ENCODE measurements at places on chromosomes 3 and 15.

GRCh38 chr3:70256566-70256965 lies 55.9 kb downstream of the MDFIC2 start:
- DNase-seq: no peak

GRCh38 chr15:69479081-69479480 lies 26.5 kb downstream of the RPLP1 start:
- no peak for DNase-seq

- DNase-seq: peak; percentile 90
These were observed 154.1 kb upstream of the GOLIM4 start for GRCh38 chr3:168249550-168250414.

DNA sequence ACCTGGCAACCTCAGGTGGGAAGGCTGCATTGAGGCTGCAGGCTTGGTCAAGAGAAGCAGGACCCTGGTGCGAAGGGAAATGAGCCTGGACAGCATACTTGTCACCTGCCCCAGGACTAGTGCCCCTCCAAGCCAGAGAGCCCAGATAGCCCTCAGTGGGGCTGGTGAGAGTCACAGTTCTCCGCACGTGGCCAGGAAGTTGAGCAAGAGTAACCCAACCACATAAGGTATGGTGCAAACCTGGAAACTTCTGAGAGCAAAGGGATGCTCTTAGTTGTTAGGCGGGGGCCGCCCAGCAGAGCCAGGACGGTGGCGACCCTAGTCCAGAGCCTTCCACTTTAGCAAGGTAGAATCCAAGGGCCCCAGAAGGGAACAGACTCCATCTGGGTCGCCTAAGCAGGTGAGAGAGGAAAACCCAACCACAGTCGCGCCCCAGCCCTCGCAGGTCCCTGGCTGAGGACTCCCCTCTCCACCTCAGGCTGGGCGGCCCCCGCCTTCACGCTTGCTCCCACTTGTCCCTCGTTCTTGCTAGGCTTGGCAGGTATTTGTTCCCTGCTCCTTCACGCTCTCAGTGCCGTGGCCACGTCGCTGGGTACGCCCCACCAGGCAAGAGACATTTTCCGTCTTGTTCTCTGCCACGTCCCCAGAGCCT lies 1.1 kb upstream of the VPS18 start:
- DNase-seq: no peak

GRCh38 chr15:80531796-80532195 lies 127.6 kb downstream of the ARNT2 start:
- DNase-seq: no peak

DNA sequence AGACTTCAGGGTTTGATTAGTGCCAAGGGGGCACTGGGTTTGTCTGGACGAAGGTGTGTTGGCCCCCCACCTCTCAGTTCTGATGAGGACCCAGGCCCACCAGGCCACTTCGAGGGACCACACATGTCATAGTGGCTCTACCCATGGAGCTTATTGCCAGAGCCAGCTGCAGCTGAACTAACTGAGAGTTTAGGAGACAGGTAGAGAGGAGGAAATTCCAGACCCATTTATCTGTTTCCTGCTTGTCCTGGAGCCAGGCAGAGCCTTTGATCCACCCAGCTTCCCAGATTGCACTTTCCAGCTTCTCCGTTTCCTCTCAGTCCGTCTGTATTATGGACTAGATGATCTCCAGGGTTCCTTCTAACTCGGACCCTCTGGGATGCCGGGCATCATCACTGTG lies 20.9 kb downstream of the SLC24A1 start:
- no peak for DNase-seq

- no peak for DNase-seq
These were observed 29.1 kb downstream of the LOXL1 start for GRCh38 chr15:73955326-73955725.

- DNase-seq: no peak
These were observed 138.9 kb downstream of the ZIC4 start for GRCh38 chr3:147267434-147267833.

DNA sequence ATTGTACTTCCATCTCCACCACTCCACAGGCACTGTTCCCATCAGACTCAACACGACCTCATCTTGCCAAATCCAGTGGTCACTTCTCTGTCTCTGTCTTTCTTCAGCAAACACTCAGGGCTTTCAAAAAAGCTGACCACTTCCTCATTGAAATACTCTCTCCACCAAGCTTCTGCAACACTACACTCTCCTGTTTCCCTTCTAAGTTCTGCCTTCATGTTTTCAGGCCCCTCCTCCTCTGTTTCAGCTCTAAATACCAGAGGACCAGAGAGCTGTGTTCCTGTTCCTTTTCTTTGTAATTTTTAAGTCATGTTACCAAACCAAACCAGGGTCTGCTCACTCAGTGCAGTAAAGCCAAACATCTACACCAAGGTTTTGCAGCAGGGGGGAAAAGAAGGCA lies 33.8 kb upstream of the ACP3 start:
- peak; percentile 28 for DNase-seq

DNA sequence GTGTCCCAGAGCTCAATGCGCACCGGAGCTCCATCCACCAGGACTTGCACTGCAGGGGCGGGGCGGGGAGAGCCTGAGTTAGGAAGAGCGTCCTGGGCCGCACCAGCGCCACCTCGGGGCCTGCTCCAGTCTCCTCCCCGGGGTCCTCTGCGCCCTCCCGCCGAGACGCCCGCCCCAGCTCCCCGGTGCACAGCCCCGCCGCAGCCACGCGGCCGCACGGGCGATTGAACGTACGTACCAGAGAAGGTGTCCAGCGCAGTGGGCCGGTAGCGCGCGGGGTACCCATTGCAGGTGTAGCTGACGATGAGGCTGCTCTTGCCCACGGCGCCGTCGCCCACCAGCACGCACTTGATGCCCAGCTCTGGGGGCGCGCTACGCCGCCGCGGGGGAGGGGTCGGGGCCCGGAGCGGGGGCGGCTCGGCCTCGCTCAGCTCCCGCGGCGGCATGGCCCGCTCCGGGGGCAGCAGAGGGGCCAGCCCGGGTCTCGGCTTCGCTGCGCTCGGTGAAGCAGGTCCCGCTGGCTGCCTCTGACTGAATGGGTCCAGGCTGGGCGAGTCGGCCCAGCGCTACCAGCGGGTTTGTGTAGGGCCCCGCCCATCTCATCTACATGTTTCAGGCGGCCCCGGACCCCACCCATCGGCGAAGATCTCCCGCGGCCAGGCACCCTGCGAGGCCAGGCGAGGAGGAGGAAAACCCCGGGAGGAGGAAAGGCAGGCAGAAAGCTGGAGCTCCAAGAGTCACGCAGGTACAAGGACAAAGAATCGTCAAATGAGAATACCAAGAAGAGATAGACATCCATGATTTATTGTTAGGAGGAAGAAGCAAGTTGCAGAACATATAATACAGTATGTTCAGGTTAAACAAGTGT lies at the start of gene RHOV:
Gene RHOV, minus strand, starts transcription at position 541 of the 868 bp plus-strand sequence. Its CDS starts 95 bp downstream, at position 446.
- DNase-seq: peak; percentile 84

DNA sequence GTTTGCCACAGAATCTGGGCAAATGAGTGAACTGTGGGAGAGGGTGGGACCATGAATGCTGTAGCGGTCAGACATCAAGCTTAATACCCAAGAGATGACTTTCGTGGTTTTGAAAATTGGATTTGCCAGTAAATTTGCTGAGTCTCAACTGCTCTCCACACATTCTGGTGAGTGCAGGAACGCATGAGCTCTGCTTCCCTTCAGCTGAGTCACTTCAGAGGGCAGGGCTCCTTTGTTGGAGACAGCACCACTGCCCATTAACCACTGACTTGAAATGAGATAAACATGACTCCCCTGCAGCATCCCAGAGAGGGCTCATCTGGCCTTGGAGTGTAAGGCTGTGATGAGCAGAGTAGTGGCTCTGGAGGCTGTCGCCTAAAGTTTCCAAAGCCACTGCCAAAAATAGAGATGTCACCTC lies 22.6 kb downstream of the RARRES1 start:
- DNase-seq: no peak

DNA sequence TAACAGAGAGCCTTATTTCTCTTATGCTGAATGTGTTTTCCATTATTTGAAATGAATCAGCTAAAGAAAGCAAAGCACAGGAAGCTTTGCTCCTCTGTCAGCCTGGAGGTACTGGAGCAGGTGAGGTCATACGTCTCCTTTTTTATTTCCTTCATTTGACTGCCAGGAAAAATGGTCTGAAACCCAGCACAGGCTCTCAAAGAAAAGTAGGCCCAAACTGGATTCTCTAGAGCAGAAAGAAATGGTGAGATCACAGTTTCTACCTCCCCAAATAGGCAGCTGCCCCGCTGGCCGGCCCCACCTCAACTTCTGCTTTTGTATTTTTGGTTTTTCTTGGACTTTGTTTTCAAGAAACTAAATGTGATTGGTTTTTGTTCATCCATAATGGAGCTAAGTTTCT lies 95.1 kb downstream of the RPL39L start:
- peak; percentile 48 for DNase-seq

GRCh38 chr3:55673764-55674163 lies 186.7 kb upstream of the WNT5A start:
- no peak for DNase-seq

DNA sequence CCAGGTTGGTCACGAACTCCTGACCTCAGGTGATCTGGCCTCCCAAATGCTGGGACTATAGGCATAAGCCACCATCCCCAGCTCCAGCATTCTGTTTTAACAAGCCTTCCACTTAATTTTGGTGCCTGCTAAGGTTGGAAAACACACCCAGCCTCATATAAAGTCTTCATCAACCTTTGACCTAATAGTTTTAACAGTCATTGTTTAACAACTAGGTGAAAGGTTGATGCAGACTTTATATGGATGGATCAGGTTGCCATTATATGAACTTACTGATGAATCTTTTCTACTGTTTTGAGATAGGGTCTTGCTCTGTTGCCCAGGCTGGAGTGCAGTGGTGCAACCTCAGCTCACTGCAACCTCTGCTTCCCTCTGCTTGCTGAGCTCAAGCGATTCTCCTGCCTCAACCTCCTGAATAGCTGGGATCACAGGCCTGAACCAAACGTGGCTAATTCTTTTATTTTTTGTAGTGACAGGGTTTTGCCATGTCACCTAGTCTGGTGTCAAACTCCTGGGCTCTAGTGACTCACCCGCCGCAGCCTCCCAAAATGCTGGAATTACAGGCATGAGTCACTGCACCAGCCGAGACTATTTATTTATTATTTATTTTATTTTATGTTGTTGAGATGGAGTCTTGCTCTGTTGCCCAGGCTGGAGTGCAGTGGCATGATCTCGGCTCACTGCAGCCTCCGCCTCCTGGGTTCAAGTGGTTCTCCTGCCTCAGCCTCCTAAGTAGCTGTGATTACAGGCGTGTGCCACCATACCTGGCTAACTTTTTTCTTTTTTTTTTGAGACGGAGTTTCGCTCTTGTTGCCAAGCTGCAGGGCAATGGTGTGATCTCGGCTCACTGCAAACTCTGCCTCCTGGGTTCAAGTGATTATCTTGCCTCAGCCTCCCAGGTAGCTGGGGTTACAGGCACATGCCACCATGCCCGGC lies 3.1 kb upstream of the RPAP1 start:
- DNase-seq: no peak

GRCh38 chr3:37130984-37131859 lies 43.2 kb downstream of the LRRFIP2 start:
- DNase-seq: no peak

DNA sequence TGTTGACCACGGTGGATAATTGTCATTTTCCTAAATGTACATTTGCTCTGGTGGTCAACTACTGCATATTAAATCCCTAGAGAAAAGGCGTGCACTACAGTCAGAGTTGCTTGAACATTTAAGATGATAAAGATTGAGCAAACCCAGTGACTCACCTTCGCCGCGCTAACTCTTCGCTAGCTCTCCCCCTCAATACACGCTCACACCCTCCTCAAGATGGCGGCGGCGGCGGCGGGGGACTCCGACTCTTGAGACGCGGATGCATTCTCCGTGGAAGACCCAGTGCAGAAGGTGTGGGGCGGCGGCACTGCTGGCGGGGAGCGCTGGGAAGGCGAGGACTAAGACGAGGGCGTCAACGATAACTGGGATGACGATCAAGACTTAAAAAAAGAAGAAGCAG lies 79.8 kb upstream of the PFN2 start:
- no peak for DNase-seq

- no peak for DNase-seq
These were observed 5.3 kb upstream of the GCSAM start for GRCh38 chr3:112138219-112138969.

DNA sequence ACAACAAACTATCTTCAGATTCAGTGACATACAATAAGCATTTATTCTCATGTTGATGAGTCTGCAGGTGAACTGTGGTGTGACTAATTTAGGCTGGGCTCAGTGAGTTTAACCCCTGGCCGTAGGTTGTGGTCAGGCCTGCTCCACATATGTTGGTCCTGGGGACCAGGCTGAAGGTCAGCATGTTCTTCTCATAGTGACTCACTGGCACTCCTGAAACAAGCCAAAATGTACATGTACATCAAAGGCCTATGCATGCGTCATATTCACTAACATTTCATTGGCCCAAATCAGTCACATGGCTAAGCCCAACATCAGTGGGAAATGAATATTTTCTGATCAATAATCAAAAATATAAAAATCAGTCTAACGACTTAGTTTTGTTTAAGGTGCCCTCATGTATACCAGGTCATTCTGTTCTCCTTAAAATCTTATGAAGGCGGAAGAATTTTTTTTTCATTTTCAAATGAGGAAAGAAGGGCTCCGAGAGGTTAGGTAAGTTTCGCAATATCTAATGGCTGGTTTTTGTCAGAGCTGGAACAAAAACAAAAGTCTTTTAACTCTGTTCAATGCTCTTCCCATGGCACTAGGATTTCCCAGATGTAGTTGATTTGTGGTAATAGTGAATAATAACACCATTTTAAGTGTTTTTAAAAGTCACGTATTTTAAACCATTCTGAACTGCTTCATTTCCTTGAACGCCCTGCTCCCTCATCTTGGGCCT lies 148.5 kb downstream of the MFSD1 start:
- DNase-seq: no peak

GRCh38 chr3:150682279-150682678 lies 21.4 kb downstream of the ERICH6 start:
- DNase-seq: no peak

DNA sequence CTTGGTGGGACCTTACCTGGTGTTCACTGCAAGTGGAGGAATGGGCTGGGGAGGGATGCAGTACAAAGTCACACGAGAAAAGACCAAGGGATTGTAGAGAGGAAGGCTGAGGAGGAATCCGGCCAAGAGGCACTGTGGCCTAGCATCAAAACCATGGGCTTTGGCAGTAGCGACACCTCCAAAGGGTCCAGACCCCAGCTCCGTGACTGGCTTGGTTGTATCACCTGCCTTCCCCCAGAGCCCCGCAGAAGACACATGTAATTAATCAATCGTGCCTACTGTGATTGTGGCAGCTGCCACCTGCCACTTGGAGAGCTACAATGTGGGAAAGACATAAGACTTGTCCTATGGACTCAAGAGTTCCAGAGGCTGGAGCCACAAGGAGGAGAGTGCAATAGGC lies 54.7 kb downstream of the ST8SIA2 start:
- no peak for DNase-seq

GRCh38 chr3:158447408-158447807 lies 123.6 kb upstream of the MLF1 start:
- no peak for DNase-seq

GRCh38 chr3:65478551-65479500 lies 559.9 kb downstream of the MAGI1 start:
- no peak for DNase-seq
